Omental fat pad (tissue), 4 donors: ENCODE measurements at places on chromosomes 6 and 20. TPM values are rescaled to one million over a fixed set of nuclear protein-coding genes. Genes with fewer than 3 reads are reported as not detected.

MAD2L1BP gene
- 26.3 TPM for total RNA-seq

RIOK1 gene
- total RNA-seq: 27.9 TPM

LRRC1 gene
- total RNA-seq: 13.1 TPM

LZTS3 gene
- total RNA-seq: 8.1 TPM

CST2 gene
- not detected for total RNA-seq

- DNase-seq: no peak
Measured at GRCh38 chr20:53996584-53997486, 73.6 kb downstream of the BCAS1 start.

DNA sequence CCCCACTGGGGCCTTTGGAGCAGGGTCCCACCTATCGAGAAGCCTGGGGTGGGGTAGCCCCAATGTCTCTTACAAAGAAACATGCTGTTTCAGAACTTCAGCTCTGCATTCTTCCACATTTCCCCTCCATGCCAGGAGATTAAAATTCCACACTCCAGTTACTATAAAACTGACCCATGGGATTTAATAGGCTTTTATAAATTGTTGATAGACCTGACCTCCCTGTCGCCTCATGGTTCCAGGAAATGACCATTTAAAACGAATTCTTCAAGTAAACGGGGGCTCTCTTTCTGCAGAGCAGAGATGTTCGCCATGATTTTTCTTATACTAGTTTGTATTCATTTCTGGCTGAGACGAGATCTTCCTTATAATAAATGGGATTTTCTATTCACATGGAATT, 19.3 kb downstream of the RIN2 start:
- no peak for DNase-seq

GRCh38 chr20:5315807-5316187, 957 bp downstream of the PROKR2 start:
- no peak for DNase-seq

DNA sequence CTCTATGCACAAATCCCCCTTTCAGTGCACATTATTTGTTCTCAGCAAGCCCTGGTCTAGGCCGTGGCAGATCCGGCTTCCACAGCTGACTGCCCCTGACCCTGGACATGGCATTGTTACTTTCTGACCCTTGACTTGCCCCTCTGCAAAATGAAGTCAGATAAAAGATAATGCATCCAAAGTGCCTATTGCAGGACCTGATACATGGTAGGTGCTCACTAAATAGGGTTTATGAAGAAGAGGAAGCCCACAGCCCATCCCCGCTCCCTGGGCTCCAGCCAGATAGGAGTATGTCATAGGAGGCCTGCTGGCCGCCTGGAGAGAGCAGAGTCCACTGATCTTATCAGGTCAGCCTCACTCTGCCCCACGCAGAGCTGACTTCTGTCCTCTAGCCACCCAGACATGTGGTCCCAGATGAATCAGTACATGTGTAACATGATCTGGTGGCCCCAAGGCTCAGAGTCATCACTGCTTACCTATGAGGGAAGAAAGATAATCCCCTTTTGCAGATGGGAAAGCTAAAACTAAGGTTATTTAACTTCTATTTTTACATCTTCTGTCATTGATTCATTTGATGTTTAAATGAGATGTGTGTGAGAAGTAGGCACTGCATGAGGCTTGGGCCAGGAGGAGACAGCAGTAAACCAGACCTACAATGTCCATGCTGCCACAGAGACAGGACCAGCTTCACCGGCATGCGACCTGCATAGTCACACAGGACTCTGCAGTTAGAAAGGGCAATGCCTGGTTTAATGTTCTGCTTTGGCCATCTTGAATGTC, 20.4 kb downstream of the MAFB start:
- no peak for DNase-seq
